NCI-H2029 treated with DMSO at 0.1 percent for 48 hours (cell line): ENCODE measurements at places on chromosomes 1 and 21.

DNA sequence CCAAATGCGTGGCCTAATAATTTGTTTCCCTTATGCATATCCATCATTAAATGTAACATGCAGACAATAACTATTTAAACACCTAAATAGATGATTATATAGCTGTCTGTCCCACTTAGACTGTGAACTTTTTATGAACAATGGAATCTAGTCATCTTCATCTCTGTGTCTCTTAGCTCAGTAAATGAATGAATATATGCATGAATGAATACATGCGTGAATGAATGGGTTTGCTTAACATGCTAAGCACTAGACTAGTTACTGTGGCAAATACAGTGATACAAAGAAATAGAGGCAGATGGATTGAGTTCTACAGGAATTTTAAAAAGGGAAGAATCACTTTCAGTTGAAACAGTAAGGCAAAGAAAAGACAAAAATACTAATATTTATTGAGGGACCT is 232.0 kb downstream of the FGGY start:
- DNase-seq = no peak

DNA sequence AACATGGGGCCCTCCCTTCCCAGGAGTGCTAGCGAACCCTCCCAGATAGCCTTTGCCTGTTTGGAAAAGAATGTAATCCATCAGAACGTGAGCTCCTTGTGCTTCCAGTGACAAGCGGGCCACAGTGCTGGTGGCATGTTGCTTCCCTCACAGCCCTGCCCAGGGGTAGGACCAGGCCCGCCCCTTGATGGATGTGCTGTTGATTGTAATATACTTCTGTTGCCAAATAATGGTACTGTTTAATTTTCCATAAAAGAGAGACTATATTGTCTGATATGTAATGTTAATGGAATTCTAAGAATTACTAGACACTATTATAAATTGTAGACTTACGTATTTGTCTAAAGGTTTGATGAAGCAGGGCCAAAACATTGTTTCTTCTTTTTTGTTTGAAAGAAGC is 16.4 kb downstream of the ATP5PO start:
- DNase-seq = no peak

DNA sequence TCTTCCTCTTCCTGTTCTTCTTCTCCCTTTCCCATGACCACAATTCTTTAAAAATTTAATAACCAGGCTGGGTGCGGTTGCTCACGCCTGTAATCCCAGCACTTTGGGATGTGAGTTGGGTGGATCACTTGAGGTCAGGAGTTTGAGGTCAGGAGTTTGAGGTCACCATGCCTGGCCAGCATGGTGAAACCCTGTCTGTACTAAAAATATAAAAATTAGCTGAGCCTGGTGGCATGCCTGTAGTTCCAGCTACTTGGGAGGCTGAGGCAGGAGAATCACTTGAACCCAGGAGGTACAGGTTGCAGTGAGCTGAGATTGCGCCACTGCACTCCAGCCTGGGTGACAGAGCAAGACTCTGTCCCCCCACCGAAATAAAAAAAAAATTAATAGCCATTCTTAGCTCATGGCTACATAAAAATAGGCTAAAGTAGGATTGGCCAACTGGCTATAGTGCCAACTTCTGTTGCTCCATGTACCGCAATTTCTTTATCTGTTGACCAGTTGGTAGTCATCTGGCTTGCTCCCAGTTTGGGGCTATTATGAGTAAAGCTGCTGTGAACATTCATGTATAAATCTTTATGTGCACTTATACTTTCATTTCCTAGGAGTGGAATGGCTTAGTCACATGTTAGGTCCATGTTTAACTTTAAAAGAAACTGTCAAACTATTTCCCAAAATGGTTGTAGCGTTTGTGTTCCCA is 136.3 kb downstream of the PEX14 start:
- no peak for DNase-seq

DNA sequence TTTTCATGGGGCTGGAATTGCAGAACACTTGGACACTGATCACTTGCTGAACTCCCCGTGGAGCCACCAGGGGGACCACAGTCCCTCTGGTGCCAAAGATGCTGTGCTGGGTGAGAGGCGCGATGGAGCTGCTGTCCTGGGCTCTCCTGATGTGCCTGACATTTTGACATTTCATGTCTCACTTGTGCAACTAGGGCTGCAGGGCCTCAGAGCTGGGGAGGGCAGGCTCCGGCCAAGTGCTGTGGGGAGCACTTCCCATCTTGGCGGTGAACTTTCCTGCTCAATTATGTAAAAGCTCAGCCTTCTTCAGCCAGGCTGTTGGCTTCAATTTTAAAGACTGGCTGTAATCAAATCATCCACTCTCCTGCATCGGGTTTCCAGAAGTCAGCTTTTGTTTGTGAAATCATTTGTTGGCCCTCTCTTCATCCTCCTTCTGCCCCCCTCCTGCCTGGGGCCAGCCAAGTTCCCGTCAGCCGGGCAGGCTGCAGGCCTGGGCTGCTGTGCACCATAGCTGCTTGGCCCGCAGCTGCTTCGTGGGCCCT is 36.8 kb downstream of the KCNAB2 start:
- DNase-seq = no peak

- DNase-seq = no peak
Observed at GRCh38 chr1:90341516-90341915, 346.6 kb downstream of the ZNF326 start.

DNA sequence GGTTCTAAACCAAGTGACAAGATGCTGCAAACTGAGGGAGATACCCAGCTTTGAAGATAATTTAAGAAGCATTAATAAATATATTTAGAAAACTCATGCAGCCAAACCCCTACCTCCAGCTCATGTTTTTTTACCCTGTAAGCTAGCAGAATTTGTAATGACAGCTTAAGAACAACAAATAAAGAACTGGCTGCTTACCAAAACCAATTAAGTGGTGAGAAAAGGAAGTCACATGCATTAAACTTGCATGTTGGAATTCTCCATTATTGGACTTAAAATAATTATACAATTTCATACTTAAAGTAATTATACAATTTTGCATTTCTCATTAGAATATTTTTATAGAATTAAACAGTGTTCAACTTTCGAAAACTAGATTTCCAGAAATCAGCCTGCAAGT is 75.6 kb upstream of the CNIH3 start:
- DNase-seq = peak; percentile 33

DNA sequence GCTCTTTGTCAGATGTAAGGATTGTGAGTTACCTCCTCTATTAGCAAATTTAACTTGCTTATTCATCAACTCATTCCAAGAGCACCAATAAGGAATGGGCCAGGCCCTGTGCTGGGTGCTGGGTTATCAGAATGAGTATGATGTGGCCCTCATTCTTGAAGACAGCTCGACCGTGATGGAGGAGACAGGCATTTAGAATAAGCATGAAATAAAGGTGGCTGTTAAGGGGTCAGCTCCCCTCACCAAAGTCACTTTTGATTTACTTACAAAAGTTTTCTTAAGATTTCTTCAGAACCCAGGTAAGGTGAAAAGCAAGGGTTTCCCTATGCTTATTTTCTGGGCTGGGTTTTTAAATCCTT is 15.3 kb upstream of the PADI1 start:
- DNase-seq = no peak

DNA sequence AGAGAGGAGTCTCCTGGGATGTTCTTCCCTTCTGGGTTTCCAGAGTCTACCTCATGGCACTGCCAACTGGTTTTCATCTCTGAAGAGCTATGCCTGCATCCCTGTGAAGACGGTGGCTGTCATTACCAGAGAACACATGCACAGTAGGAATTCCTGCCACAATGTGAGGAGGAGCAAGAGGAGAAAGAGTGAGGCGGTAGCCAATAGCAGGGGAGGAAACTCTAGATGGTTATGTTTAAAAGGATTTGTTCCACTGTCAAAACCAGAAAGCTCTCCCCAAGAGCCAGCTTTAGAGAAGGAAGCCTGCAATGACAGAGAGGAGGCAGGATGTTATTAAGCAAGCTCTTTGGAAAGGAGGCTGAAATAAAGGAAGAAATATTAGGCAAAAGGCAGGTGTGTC is 12.3 kb downstream of the LMX1A start:
- DNase-seq = no peak

GRCh38 chr21:19608101-19608621 is 1204.6 kb upstream of the TMPRSS15 start:
- DNase-seq = no peak

DNA sequence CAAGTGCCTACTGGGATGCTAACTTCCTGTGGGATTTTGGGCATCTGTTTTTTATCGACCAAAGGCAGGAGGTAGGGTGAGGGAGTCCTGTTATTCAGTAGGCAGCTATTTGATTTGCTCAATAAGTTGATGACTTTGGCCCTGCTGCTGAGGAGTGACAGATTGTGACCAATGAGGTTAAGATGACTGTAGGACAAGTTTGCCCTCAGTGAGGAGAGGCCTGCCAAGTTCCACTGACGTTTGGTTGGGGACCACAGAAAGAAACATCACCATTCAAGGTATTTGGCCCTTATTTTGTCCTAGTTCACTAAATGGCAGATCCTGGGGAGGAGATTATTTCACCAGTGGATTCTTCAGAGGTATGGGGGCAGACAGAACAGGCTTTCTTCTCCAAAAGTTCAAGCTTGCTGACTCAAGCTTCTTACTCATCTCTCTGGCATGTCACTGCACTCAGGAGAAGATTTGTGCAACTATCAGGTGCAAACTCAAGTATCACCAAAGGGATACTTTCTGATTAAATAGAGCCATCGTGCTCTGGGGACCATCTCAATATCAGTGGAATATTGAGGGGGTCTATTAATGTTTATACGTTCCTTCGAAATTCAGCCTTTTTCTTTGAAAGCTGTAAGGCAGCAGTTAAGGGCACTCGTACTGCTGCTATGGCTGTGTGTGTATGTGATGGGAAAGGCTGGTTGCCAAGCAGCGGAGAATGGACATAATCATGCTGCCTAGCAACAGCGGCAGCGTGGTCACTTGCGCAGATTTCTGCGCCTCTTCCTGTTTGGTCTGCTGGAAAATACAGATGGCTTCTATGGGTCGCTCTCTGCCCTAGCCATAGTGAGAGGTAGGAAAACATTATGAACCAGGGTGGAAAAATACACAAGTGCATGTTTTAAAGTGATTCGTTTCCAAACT is 78.7 kb downstream of the PBX1 start:
- no peak for DNase-seq

- no peak for DNase-seq
Observed at GRCh38 chr21:34020005-34020847, 53.2 kb upstream of the MRPS6 start.

- DNase-seq = no peak
Observed at GRCh38 chr1:2376261-2376741, 15.1 kb downstream of the MORN1 start.

DNA sequence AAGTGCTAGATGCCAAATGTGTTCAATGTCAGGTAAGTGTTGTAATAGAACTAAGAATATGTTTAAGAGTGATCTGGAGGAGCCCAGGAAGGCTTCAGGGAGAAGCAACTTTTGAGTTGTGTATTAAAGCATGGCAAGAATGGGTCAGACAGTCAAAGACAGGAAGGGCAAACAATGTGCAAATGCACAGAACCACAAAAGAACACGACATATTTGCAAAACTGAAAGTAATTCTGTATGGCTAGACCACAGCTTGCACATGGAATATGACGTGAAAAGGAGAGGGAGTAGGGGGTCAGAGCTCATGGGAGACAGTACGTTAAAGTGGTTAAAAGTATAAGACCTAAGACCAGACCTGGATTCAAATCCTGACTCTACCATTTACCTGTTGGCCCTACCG is 7.1 kb upstream of the SORT1 start:
- no peak for DNase-seq

GRCh38 chr1:19800076-19800804 is 524 bp upstream of the TMCO4 start:
- DNase-seq = no peak

- DNase-seq = no peak
Observed at GRCh38 chr1:53725238-53725689, 13.7 kb downstream of the GLIS1 start.

GRCh38 chr1:92853299-92853698 is 21.5 kb downstream of the RPL5 start:
- DNase-seq = no peak

DNA sequence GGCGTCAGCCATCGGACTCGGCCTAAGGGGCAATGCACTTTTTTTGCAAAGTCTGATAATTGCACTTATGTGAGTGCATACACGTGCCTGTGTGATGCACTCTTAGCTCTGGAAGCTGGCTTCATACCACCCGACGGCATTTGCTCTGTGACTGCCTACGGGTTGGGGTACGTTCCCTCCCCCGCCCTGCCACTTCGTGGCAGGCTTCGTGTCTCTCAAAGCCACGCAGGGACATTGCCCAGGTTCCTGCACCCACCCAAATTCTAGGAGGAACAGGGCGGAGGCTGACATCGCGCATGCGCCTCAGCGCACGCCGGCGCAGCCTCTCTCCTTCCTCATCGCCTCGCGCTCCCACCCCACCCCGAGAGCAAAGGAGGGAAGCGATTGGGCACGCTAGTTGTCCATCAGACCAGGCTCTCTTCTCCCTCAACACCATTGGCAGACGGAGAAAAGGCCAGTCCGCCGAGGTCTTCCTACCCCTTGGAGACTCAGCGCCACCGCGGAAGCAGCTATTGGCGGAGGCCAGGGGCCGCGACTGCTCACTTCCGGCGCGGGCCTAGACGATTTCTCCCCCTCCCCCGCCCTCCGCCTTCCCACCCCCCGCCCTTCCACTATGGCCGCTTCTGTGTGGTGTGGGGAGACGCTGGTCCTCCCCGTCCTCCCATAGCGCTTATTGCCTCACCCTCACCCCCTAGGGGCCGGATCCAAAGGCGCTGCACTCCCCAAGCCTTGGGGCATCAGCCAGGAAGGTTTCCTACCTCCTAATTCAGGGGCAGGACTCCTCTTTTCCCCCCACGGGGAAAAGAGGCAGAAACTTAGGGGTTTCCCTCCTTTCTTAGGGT is at the start of gene INTS3:
Gene INTS3 (plus strand): TSS at position 588 of the 842 bp plus-strand sequence. CDS start 585 bp downstream, outside the sequence.
- DNase-seq = peak; percentile 98

DNA sequence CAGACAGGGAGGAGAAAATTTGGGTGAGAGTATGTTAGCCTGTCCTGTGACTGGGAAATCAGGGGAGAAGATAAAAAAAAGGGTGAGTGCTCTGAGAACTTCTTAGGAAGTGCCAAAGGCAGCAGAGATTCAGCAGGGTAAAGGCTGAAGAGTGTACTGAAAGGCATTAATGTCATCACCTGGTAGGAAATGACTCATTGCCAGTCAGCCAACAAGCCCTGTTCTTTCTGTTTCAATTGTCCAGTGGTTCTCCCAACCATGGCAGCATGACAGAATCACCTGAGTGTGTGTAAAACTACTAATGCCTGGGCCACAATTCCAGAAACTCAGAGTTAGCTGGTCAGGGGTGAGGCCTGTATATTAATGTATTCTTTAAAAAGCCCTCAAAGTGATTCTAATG is 83.5 kb downstream of the INTS7 start:
- DNase-seq = no peak

- no peak for DNase-seq
Observed at GRCh38 chr1:181175356-181175910, 86.9 kb downstream of the IER5 start.

- peak; percentile 50 for DNase-seq
Observed at GRCh38 chr1:229848752-229849677, 218.0 kb upstream of the GALNT2 start.

- no peak for DNase-seq
Observed at GRCh38 chr21:35699361-35699760, 361.0 kb downstream of the SETD4 start.

- no peak for DNase-seq
Observed at GRCh38 chr1:186519982-186520381, 59.1 kb upstream of the PDC start.

- no peak for DNase-seq
Observed at GRCh38 chr1:5273280-5274003, 619.0 kb downstream of the AJAP1 start.

GRCh38 chr1:221886743-221887414 is 145.0 kb upstream of the DUSP10 start:
- no peak for DNase-seq
